Effector CD4-positive, alpha-beta T cell (primary cell): ENCODE measurements at places on chromosomes 5 and 9.

DNA sequence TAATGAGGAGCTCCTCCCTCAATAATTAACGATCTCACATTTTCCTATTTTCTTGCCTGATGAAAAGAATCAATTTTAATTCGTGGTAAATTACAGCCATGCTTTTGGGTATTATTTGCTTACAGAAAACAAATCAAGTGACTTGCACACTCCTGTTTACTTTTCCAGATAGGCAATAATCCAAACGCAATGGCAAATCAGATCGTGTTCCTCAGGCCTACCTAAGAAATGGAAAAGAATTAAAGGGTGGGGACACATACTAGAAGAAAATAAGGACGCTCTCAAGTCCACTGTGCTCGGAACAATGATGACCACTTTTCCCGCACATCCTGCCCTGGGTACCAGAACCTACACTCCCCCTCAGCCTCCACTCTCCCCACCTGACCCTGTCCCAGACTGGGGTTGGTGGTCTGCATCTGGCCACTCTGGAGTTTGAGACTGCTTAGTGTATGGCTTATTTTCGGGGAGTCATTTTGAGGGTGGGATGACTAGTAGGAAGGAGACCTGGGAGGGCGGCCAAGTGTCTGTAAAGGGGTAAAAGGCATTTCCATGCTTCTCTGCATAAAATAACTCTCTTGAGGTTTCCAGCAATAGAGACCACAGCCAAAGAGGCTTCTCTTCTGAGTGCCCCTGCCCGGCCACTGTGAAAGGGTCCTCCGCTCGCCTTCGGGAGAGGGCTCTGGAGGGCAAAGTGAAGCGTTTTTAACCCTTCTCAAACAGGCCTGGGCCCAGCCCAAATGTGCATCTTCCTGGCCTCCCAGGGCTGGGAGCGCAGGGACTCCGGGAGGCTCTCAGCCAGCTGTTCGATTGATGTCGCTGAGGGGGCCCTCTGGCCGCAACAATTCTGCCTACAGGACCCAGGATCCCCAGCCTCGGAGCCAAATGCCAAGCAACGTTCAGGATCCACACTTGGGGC, 4.5 kb upstream of the OTP start:
- DNase-seq: no peak

DNA sequence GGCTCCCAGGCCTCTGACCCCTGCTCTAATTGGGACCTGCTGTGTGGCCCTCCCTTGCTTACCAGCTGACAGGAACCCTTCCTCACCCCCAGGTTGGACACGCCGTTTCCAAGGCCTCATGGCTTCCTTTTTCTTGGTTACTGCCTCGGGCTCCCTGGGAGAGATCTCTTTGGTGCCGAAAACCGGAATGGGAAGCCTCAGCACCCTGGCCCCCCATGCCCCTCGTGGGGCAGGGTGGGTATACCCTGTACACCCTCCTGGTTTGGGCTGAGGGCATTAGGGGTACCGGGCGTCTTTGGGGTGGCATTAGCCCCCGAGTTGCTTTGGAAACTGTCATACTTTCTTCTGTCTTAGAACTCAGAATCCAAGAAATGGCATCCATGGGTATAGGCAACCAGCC, 10.1 kb upstream of the LRRC14B start:
- DNase-seq: no peak

DNA sequence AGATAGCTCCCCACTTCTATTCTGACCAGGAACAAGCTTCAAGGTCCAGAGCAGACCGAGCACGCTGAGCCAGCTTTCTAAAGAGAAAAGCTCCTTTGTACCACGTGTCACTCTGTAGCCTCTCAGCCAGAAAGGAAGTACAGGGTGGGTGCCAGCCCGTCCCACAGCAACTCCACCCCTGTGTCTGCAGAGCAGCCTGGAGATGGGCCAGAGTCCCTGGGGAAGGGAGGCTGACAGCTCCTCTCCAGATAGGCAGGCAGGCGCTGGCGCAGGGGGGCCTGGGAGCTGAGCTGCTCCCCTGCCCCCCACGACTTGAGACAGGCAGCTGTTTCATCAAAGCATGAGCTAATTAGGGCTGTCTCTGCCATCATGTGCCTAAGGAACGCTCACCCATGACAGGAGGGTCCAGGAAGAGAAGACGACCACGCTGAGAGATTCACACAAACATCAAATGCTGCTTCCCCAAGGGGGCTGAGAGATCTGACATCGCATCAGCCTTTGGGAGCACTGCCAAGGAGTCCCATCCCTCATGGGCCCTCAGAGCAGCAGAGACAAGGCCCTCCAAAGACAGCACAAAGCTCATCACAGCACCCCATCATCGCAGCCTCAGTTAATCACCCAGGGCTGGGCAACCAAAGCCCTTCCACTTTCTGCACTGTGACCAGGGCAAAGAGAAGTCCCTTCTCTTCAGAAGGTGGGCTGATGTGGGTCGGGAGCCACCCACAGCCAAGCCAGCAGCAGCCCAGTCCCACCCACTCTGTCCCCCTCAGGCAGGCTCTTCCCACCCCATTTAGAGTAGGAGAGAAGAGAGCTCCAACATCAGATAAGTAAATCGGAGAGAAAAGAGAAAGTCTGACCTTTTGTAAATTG, 78.5 kb upstream of the LRRTM2 start:
- DNase-seq: no peak

DNA sequence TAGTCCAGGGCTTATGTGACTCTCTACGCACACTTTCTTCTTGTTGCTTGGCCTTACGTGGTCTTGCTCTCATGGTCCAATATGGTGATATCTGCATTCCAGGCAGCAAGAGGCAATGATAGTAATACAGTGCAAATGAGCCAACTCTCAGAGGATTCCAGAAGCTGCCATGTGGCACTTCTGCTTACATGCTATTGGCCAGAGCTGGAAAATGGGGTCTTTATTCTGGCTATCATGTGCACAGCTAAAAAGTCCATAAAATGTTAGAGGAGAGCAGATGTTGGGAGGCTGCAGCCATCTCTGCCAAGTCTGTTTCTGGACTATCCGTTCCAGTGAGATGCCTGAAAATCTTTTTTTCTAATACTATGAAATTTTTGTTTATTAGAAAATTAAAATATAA, 2.9 kb upstream of the SEPTIN8 start:
- no peak for DNase-seq
